ENCODE measurements at places on chromosomes 7 and 10.

DNA sequence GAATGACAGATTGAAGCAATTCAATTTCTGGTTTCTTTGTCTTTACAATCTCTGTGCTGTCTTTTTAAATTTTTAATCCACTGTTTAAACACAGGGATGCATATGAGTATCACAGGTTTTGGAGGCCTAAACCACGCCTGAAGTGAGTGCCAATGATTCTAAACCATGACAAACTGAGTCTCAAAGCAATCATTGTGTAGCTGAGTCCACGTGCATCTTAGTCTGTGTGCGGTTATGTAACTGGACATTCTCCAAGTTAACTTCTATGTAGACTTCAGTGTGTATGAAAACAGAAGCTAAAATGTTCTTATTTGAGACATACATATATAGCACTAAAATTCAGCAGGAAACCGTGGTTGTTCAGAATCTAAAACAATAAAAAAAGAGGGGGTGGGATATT lies 79.3 kb upstream of the ST8SIA6 start:
- no peak overlapping the region for H3K27ac ChIP-seq
- H3K4me3 ChIP-seq = no peak overlapping the region
- H3K27me3 ChIP-seq = no peaks in the 10 kb centered on the region

DNA sequence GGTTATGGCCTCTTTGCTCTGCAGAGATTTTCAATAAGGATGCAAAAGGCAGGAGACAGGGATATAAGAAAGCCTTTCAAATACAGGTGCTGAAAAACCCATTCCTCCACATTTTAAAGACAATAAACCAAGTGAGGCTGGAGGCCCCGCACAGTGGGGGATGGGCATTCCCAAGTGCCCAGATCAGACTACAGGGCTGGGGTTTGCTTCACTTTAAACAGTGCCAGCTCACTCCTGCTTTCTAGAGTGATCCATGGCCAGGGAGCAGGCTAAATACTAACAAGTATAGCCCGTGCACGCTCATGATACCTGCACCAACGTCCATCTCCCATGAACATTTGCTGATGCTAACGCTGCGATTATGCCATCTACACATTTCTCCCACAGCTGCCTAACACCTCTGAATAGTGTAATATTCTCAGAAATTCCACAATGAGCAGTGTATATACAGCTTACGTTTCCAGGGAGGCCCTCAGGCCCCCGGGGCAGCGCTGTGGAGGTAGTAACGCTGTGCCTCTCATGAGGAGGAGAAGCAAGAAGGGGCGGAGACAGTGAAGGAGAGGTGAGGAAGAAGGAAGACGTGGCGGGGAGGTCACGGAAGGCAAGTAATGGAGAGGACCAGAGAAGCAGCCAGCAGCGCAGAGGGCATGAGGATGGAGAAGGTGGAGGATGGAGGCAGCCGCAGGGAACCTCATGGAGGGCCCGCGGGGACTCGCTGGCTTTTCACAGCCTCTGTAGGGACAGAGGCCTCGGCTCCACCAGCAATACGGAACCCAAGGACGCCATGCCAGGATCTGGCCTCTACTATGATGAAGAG lies 141.7 kb downstream of the USP6NL start:
- peaks cover 46% of the 10 kb centered on the region for H3K4me1 ChIP-seq
- peak; percentile 80 for DNase-seq
- peak overlapping the region; percentile 39 for H3K4me3 ChIP-seq
- H3K36me3 ChIP-seq = no peaks in the 10 kb centered on the region

GRCh38 chr10:43231523-43232078 lies 35.3 kb downstream of the RASGEF1A start:
- peaks cover 44% of the 10 kb centered on the region for H3K27me3 ChIP-seq
- no peak for DNase-seq
- H3K27ac ChIP-seq = no peak overlapping the region
- no peaks in the 10 kb centered on the region for H3K36me3 ChIP-seq
- no peak overlapping the region for H3K4me3 ChIP-seq
- 0 out of 2 replicates have a peak, but pooled peaks cover 6% of the 10 kb centered on the region for H3K4me1 ChIP-seq

- no peak overlapping the region for H3K27ac ChIP-seq
- no peaks in the 10 kb centered on the region for H3K36me3 ChIP-seq
- no peak overlapping the region for H3K4me3 ChIP-seq
- H3K27me3 ChIP-seq = no peaks in the 10 kb centered on the region
- H3K4me1 ChIP-seq = no peaks in the 10 kb centered on the region
These were observed 4.4 kb upstream of the SMC3 start for GRCh38 chr10:110563132-110563531.

DNA sequence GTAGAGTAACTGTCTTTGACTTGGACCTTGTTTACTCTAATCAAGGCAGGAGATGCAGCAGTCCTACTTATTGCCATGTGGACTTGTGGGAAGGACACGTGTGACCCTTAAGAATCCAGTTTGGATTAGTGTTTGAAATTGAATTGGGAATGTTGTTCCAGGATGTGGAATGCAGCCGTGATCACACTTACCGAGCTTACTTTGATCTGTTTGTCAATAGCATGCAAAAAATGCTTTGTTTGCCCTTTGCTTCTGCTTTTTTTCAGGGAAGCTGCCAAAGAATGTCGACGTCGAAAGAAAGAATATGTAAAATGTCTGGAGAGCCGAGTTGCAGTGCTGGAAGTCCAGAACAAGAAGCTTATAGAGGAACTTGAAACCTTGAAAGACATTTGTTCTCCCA lies 84.7 kb downstream of the CREM start:
- H3K4me3 ChIP-seq = no peak overlapping the region
- DNase-seq = peak; percentile 64
- no peaks in the 10 kb centered on the region for H3K36me3 ChIP-seq
- no peaks in the 10 kb centered on the region for H3K27me3 ChIP-seq

- H3K36me3 ChIP-seq = no peaks in the 10 kb centered on the region
- peaks cover 43% of the 10 kb centered on the region for H3K4me1 ChIP-seq
- H3K27ac ChIP-seq = peak overlapping the region; percentile 55
- H3K27me3 ChIP-seq = no peaks in the 10 kb centered on the region
- DNase-seq = no peak
- H3K4me3 ChIP-seq = 0 out of 2 replicates have a peak overlapping the region, but pooled peaks have one; percentile 20
These were observed 3.8 kb downstream of the CLIP2 start for GRCh38 chr7:74292757-74293576.

GRCh38 chr7:105389088-105389650 lies 448 bp upstream of the SRPK2 start:
- no peak overlapping the region for H3K27ac ChIP-seq
- H3K36me3 ChIP-seq = no peaks in the 10 kb centered on the region
- peak; percentile 78 for DNase-seq

GRCh38 chr10:79472951-79473350 lies 27.5 kb upstream of the ZCCHC24 start:
- H3K27ac ChIP-seq = no peak overlapping the region
- no peaks in the 10 kb centered on the region for H3K36me3 ChIP-seq
- H3K27me3 ChIP-seq = no peaks in the 10 kb centered on the region
- no peak for DNase-seq
- H3K4me1 ChIP-seq = no peaks in the 10 kb centered on the region

GRCh38 chr7:44983742-44984477 lies 5.1 kb upstream of the MYO1G start:
- H3K36me3 ChIP-seq = peaks cover 40% of the 10 kb centered on the region
- H3K27me3 ChIP-seq = no peaks in the 10 kb centered on the region

DNA sequence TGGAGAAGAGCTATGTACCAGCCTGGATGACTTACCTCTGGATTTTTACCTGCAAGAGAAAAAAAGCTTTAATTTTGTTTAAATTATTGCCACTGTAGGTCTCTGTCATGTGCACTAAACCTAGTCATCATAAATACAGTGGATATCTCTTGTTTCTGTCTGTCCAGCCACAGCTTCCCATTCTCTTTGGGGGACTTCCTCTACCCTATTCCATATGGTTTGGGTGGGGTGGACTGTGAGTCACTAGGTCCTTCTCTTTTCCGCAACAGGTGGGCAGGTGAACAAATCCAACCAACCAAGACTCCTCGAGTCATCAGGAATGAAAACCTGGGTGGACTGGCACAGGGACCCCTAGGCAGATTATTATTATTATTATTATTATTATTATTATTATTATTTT lies 87.3 kb upstream of the CYTH3 start:
- no peak overlapping the region for H3K4me3 ChIP-seq
- H3K27ac ChIP-seq = no peak overlapping the region
- no peak for DNase-seq

- H3K4me1 ChIP-seq = no peaks in the 10 kb centered on the region
- H3K36me3 ChIP-seq = no peaks in the 10 kb centered on the region
- H3K4me3 ChIP-seq = no peak overlapping the region
- H3K27me3 ChIP-seq = no peaks in the 10 kb centered on the region
- no peak overlapping the region for H3K27ac ChIP-seq
These were observed 90.1 kb downstream of the PCDH15 start for GRCh38 chr10:54710918-54711317.

GRCh38 chr10:95421782-95422181 lies 131.0 kb upstream of the PDLIM1 start:
- no peaks in the 10 kb centered on the region for H3K36me3 ChIP-seq
- no peak overlapping the region for H3K4me3 ChIP-seq
- no peak overlapping the region for H3K27ac ChIP-seq
- no peak for DNase-seq
- no peaks in the 10 kb centered on the region for H3K27me3 ChIP-seq

GRCh38 chr10:50937230-50937907 lies 51.9 kb upstream of the A1CF start:
- DNase-seq = peak; percentile 71
- no peak overlapping the region for H3K4me3 ChIP-seq
- H3K4me1 ChIP-seq = no peaks in the 10 kb centered on the region
- no peak overlapping the region for H3K27ac ChIP-seq
- H3K36me3 ChIP-seq = no peaks in the 10 kb centered on the region

DNA sequence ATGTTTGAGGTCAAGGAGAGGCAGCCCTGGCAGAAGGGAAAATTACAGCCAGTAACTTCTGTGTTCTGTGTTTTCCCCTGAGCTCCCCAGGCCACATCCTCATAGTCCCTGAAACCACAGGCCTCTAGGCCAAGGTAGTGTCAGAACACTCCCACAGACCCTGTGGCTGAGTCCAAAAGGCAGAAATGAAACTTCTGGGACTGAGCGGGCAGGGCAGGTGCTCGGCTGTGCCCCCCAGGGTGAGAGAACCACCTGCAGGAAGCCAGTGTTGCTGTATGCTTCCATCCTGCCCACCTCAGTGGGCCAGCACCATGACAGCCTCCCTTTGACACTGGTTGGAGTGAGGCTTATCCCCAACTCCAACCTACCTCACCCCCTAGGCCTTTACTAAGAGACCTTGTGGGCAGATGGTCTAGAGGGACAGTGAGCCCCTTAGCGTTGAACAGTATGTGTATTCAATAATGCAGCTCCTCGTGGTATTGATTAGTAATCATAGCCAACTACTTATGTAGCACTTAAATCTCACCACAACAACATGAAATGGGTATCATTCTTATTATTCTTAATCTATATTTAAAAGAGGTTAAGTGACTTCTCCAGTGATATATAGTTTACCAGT lies 30.3 kb downstream of the PIK3CG start:
- no peaks in the 10 kb centered on the region for H3K27me3 ChIP-seq
- peaks cover 11% of the 10 kb centered on the region for H3K4me1 ChIP-seq
- H3K36me3 ChIP-seq = no peaks in the 10 kb centered on the region
- H3K4me3 ChIP-seq = no peak overlapping the region
- no peak for DNase-seq

DNA sequence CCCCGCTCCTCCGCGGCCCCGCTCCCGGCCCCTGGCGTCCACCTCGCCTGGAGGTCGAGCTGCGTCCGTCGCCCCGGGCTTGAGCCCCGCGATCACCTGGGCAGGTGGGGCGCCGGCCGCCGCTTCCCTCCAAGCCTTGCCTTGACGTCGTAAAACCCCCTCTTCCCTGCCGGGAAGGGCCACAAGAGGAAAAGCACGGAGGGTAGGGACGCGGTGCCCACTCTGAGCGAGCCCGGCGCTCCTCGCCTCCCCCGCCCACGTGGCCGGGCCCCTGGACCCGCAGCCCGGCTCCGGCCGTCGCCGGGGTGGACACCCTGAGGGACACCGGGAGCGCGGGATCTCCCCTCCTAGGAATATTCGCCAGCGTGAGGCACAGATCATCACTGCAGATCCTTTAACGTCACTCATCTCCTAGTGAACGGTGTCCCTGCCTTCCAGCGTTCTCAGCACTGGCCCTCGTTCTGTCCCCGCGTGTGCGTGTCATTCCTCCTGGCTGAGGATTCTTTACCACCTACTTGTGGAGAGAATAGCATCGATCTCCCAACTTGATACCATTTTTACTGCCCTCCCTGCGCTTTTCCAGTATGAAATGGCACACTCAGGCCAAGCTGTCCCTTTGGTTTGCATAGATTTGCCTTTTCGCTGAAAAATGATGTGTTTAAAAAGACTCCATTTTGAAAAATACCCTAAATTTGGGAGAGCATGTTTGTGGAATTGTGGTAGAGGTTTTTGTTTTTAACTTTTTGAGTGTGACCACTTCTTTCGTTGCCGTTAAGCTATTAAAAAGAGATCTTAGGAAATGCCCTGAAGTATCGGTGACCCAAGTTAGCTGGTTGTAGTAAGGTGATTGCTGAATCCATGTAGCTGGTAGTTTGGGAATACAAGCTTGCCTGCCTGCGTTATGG lies 649 bp downstream of the ACTR3B start:
- peak; percentile 35 for DNase-seq
- no peaks in the 10 kb centered on the region for H3K36me3 ChIP-seq
- H3K4me1 ChIP-seq = peaks cover 23% of the 10 kb centered on the region
- H3K27me3 ChIP-seq = no peaks in the 10 kb centered on the region
- H3K27ac ChIP-seq = no peak overlapping the region

DNA sequence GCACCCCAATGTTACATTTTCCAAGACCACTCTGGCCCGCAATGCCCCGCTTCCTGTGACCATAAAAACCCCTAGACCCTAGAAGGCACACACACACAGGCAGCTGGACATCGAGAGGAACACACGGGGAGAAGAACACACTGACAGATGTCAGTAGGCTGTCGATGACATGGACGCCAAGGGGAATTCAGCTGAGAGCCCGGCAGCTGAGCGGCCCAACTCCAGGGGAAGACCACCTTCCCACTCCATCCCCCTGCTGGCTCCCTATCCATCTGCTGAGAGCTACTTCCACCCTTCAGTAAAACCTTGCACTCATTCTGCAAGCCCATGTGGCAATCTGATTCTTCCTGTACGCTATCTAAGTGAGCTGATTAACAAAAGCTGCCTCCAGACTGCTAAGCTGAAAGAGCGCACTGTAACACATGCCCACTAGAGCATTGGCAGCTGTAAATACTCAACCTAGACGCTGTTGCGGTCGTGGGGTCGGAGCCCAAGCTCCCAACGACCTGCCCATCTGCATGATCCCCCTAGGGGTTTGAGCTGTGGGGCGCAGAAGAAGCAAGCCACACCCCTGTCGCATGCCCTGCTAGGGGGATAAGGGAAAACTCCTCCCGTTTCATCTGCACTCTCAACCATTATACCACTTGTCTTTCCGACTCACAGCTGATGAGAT lies 843.6 kb upstream of the POT1 start:
- no peak overlapping the region for H3K4me3 ChIP-seq
- H3K27me3 ChIP-seq = no peaks in the 10 kb centered on the region
- H3K36me3 ChIP-seq = no peaks in the 10 kb centered on the region
- 0 out of 2 replicates have a peak, but pooled peaks cover 12% of the 10 kb centered on the region for H3K4me1 ChIP-seq
- DNase-seq = peak; percentile 52
- no peak overlapping the region for H3K27ac ChIP-seq

- no peaks in the 10 kb centered on the region for H3K27me3 ChIP-seq
- H3K36me3 ChIP-seq = no peaks in the 10 kb centered on the region
- no peaks in the 10 kb centered on the region for H3K4me1 ChIP-seq
- DNase-seq = no peak
- no peak overlapping the region for H3K4me3 ChIP-seq
These were observed 26.1 kb upstream of the EPC1 start for GRCh38 chr10:32373031-32373430.
